ENCODE measurements at places on chromosomes 3 and 15. TPM values are rescaled to one million over a fixed set of nuclear protein-coding genes. Genes with fewer than 3 reads are reported as not detected.

WWTR1 gene
- 239 TPM for total RNA-seq

DNA sequence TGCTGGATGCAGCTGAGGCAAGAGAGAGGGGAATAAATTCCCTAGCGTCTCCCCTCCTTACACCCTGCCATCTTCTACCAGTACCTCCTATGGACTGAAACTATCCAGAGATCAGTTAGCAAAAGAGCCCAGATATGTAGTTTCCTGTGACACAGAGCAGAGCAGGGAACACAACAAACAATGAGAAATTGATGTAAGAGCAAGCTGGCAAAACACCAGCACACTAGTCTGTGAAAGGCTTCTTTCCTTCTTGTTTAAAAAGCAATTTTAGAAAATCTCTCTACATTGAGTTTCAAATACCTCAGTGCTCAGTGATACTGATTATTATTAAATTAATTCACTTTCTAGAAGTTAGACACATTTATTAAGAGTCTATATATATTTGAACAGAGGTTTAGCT lies 215.6 kb upstream of the AZI2 start:
- ATAC-seq: no peak

DNA sequence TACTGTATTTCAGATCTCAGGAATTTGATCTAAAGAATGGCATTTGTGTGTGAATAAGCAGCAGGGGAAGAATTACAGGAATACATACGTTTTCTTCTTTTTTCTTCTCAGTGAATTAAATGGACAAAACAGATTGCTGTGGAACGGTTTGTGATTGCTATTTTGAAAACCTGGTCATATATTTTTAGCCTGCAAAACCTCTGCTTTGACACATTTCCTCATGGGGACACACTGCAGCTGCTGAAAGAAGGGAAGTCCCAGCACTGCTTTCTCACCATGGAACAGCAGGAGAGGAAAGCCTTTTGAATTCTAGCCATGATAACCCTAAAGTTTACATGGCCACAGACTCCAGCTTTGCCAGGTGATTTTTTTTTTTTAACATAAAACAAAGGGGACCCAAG lies 315.0 kb downstream of the OXSM start:
- ATAC-seq: no peak

GRCh38 chr15:60514261-60514881 lies 35.4 kb upstream of the ICE2 start:
- no peak for ATAC-seq

DNA sequence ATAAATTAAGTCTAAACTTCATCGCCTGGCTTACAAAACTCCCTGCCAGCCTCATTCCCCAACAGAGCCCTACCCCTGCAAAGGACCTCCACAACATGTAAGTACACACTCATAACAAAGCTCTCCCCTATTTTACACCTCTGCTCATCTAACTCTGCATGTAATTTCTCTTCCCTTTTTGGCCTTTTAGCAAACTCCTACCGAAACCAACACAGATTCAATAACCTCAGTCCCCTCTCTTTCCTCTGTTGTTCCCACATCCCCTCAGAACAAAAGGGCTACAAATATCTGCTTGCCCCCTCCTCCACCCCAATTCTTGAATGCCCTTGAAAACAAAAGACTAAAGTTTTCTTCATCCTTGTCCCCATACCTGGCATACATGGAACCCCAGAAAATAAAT lies 662 bp downstream of the UBL7 start:
- no peak for ATAC-seq

Data from gastroesophageal sphincter (tissue), 4 donors.